ENCODE measurements at places on chromosomes 12 and 14.

- DNase-seq, result no peak
Observed at GRCh38 chr12:27026257-27026656, 3.9 kb downstream of the MED21 start.

GRCh38 chr12:16323010-16323409 is 24.4 kb upstream of the MGST1 start:
- no peak for DNase-seq

DNA sequence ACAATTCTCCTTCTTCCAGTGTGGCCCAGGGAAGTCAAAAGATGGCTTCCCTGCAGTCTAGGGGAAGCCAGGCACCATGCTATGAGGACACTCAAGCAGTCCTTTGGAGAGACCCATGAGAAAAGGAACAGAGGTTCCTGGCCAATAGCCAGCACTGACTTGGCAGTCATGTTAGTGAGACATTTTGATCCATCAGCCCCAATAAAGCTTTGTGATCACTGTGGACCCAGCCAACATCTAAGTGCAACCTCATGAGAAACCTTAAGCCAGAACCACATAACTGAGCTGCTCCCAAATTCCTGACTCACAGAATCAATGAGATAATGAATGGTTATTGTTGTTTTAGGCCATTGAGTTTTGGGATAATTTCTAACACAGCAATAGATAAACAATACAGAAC is 51.0 kb upstream of the NAP1L1 start:
- no peak for DNase-seq

GRCh38 chr12:116968986-116969385 is 58.2 kb downstream of the FBXW8 start:
- no peak for DNase-seq

GRCh38 chr12:124577986-124578385 is 10.6 kb upstream of the NCOR2 start:
- no peak for DNase-seq

GRCh38 chr14:99779751-99780150 is 13.5 kb upstream of the EML1 start:
- DNase-seq, result no peak

- no peak for DNase-seq
Observed at GRCh38 chr14:81211844-81212243, 8.9 kb downstream of the GTF2A1 start.

DNA sequence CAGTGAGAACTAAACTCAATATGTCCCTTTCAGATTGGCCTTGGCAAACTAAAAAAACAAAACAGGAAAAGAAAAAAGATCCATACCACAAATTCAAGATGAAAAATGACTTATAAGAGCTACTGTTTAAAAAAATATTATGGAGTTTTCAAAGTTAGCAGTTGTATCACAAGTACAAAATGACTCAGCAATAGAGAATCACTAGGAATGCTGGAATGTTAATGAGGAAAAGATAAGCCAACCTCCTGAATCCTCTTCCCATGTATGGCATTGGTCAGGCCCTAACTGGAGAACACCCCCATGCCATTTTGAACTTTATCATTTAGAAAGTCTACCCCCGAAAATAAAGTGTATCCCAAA is 62.2 kb downstream of the PPP1R36 start:
- DNase-seq, result no peak

DNA sequence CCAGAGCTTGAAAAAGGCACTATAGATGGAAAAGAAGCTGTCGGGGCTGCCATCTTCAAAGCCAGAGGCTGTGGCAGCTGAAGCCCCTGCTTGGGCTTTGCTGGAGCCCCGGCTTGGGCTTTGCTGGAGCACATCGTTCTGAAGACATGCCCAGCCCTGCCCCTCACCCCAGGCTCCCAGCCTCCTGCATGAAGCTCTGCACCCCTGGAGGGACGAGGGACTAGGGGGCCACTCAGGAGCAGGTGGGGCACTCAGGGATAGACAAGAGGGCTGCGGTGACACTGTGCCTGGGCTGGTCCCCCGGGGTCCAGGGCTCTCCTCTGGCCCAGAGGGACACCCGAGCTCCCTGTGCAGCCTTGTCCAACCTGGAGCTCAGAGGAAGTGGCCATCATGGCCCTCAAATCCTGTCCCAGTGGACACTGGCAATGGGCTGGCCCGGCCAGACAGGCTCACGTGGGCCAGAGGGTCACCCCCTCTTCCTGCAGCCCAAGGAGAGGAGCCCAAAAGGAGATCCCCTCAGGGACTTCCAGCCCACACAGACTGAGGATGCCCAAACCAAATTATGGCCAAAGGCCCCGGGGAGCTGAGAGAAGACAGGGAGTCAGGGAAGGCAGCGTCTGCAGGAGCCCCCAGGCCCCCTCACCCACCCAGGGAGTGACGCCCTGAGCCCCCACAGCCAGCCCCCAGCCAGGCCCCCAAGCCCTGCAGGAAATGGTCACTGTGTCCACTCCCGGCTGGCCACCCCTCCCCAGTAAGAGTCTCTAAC is 23.1 kb upstream of the C14orf180 start:
- DNase-seq, result no peak

- no peak for DNase-seq
Observed at GRCh38 chr14:102830474-102831045, 53.3 kb downstream of the TRAF3 start.

GRCh38 chr14:78327426-78328221 is 157.5 kb downstream of the NRXN3 start:
- no peak for DNase-seq

- no peak for DNase-seq
Observed at GRCh38 chr12:89672589-89672979, 36.1 kb downstream of the ATP2B1 start.

DNA sequence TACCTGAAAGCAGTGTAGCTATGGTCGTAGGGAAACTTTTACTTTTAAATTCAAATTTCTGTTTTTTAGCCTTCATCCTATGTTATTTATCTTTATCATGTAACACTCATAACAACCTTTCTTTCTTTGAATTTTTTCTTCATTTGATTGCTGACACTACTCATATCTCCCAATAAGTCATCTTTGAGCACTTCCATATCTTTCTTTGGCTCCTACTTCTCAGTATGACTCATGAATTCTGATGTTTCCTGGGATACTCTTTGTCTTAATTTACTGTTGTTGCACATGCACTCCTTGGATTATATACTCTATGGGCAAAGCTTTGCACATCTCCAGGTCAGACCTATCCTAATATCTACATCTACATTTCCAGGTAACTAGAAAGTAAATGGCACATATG is 18.1 kb upstream of the IAPP start:
- no peak for DNase-seq

DNA sequence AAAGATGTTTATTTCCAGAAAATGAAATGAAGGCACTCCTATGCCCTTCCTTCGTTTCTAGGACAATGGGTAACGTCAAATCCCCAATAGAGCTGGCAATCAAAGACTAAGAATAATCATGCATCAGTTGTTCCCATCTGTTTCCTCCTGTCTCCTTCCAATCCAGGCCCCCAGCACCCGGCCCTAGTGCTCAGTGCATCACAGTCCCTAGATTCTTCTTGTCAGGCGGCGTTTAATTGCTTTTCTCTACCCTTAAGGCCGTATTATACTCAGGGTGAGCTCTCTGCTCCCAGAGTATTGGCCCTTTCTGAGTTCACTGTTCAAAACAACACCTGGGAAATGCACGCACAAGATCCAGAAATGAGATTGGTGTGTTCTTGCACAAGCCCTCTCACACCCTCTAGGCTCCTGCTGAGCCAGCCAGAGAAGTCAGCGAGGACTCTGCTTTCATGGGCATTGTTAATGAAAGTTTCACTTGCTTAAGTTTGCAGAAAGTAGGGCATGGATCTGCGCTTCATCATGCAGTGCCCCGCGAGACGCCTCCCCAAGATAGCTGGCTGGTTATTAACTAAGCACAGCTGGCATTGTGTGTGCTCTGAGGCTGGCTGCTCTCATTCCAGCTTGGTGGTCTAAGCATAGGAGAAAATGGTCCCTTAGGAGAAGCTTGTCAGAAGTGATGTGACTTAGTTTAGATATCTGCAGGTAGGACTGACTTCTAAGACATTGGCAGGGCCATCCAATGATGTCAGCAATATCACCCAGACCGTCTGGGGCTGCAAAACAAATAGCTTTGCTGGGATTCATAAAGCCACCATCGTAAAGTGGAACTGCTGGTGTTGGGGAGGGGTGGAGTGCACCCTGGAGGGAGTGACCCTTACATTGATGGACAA is 28.7 kb downstream of the CRACR2A start:
- DNase-seq, result no peak

- no peak for DNase-seq
Observed at GRCh38 chr14:33123281-33123680, 184.6 kb downstream of the NPAS3 start.

- DNase-seq, result no peak
Observed at GRCh38 chr12:25130741-25131188, 64.2 kb downstream of the DNAI7 start.

DNA sequence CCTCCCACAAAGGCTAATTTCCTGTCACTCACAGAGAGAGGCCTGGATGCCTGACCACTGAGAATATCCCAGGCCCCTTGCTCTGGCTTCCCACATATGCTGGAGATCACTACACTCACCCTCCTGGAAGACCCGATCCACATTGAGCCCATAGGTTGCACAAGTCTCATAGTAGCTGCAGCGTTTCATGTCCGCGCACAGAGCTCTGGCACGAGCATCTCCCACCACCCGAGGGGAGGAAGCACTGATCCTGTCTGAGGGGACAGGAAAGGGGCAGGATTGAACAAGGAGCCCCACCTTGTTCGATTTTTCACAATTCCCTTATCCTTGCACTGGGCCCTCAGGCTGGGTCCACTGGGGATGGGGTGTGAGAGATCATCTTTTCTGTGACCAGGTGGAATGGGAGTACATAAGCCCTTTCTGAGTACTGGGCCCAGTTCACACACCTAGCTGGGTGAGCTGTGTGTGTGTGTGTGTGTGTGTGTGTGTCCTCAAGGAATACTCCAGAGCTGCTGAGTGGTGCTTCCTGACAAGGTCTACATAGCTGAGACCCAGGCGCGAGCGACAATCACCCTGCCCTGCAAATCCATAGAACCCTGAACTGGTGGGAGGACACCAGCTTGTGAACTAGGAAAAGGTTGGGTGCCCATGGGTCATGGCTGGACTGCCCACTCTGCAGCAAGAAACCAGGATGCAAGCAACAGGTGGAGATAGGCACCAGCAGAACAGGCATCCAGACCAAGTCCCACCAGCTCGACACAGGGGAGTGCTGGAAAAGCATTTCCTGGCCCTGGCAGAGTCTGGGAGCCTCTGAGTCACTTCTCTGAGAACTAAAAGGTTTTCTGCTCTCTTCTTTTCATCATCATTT is 5.6 kb downstream of the AGAP2 start:
- DNase-seq, result no peak

DNA sequence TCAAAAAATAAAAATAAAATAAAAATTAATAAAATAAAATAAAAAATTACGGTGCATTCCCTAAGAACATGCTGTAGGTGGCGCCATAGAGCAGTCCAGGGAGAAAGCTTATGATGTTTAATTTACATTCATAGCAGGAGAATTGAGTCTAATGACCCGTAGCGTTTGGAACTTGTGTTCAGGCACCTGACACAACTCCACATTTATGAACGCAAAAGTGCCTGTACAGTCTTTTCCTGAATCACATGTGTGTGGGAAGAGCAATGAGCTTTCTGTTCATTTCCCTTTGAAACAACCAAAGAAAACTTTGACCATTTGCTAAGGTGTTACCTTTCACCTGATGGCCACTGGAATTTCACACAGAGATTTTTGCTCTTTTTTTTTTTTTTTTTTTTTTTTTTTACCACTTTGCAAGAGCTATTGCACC is 60.6 kb upstream of the KCNA1 start:
- DNase-seq, result no peak

- DNase-seq, result no peak
Observed at GRCh38 chr14:100173353-100173752, 13.9 kb upstream of the DEGS2 start.

DNA sequence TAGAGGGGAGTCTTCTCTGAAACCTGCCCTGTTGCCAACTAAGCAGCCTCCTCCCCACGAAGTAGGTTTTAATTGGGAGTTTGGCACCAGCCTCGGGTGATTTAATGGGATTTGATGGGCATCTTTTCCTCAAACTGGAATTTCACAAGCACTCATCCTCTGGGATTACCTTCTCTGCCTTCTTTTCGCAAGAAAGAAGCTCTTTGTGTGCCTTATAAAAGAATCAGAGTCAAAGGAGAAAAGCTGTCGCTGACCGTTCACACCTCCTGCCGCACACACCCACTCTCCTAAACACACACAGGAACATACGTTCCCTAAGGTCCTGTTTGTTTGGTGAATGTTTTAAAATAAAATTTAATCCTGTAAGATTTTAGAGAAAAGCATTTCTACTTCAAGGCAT is 84.0 kb downstream of the PRMT8 start:
- DNase-seq, result no peak

GRCh38 chr14:80522411-80522810 is 311.1 kb upstream of the DIO2 start:
- no peak for DNase-seq

GRCh38 chr12:76618031-76618430 is 58.5 kb upstream of the OSBPL8 start:
- DNase-seq, result no peak

- no peak for DNase-seq
Observed at GRCh38 chr14:104561632-104562495, 17.7 kb upstream of the C14orf180 start.

GRCh38 chr12:4420138-4420670 is 25.4 kb downstream of the FGF6 start:
- DNase-seq, result no peak

DNA sequence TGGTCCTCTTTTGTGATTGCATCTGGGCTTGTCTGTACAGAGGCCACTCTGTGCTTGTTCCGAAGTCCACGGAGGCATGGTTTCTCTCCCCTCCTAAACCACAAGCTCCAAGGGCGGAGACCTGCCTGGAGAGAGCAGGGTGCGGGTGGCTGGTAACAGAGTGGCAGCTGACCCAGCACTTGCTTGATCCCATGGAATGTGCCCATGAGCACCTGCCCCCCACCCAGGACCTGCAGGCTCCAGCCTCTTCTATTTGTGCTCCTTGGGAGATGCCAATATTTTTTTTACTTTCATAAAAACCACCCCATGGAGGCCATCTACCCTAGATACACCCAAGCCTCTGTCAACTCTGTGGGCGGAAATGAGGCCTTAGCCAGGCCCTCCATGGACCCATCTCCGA is 104.7 kb downstream of the PRMT8 start:
- no peak for DNase-seq

All from stimulated activated CD4-positive, alpha-beta T cell treated with anti-CD3 and anti-CD28 coated beads, TNF-alpha, amount 100 ng/mL, for 48 hours (primary cell).